Cortex of kidney (tissue), 1 donor: ENCODE measurements at places on chromosomes 7 and 10.

DNA sequence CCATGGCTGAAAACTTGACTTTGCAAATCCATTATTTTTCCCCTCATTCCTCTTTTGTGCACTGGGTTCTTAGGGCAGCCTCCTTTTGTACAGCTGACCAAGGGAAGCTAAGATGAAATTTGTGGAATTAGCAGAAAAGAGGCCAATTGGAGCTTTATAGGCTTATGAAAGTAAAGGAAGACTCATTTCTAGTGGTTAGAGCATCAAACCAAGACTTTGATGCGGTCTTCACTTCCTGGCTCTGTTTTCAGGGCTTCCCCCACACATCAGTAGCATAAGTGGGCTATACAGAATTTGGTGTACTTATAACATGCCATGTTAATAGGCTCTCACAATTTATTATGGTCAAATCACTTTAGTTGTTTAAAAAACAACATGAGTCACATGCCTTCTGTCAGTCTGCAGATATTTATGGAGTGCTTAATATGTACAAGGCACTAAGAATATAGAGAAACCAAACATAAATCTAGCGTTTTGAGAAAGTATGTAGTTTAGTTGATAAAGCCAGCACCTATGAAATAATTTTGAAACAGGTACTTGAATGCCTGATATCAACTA is 5.7 kb downstream of the AUTS2 start:
- DNase-seq, result no peak

- DNase-seq, result no peak
Measured at GRCh38 chr10:73480158-73480557, 15.7 kb downstream of the PPP3CB start.

DNA sequence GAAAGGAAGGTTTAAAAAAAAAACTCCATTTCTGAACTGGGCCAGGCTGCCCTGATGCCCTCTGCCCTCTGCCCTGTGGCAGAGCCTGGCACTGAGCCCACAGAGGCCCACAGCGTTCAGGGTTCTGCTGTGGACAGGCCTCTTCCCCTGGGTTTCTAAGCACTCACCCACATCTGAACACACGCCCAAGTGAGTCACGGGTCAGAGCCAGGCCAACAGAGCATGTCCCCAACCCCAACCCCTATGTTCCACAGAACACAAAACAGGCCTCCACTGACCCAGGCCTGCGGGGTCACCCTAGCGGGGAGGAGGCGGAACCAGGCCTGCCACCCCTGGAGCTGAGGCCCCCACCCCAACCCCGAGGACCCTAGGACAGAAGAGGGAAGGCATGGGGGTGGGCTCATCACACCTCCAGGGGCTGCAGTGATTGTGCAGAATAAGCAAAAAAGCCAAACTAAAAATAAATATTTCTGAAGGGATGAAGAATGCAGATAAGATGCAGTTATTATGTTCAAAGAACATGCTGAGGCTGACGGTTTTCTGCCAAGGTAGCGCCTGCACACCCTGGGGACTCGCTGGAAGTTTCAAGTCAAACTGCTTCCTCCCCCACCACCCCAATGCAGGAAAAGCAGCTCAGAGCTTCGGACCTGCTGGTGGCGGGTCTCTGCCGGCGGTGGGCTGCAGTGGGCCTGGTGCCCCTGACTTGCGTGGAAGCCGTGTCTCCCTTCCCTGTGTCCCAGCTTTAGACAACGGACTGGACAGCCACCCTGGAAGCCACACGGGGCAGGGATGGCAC is 5.4 kb downstream of the WDR86 start:
- DNase-seq, result no peak

- DNase-seq, result no peak
Measured at GRCh38 chr7:26153823-26154783, 2.1 kb downstream of the NFE2L3 start.

- no peak for DNase-seq
Measured at GRCh38 chr10:110644598-110645462, 694 bp downstream of the RBM20 start.

DNA sequence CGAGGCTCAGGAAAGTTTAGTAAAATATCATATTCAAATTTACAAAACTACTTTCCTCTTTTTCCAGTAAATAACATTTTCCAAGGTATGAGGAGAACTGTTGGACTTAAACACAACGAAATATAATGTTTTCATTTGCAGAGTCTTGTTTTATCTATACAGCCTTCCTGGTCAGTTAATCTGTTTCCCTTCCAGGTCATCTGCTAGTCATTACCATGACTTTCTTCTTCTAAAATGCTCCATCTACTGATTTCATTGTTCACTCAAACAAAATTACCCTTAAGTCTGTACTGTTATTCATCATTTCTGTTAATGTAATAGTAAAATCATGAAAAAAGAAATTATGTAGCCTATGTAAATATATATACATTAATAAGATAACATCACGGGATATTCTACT is 69.8 kb downstream of the GNAI1 start:
- no peak for DNase-seq

GRCh38 chr7:28560767-28561166 is 148.4 kb downstream of the CREB5 start:
- no peak for DNase-seq

DNA sequence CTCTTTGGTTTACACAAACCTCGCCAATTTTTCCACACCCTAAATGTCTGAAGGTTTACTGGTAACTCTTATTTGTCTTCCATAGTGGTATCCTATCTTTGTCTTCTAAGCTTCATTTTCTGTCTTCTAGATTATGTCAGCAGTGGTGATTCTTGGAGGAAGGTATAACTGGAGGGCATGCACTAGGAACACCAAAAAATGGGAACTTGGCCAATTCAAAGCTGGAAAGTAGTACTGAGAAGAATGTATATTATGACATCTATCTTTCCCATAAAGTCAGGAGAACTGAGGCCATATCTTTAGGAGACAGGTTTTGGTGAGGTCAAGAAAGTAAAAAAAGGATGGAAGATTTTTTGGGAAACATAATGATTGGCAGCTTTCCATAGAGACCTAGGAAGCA is 113.3 kb downstream of the CPEB3 start:
- no peak for DNase-seq

DNA sequence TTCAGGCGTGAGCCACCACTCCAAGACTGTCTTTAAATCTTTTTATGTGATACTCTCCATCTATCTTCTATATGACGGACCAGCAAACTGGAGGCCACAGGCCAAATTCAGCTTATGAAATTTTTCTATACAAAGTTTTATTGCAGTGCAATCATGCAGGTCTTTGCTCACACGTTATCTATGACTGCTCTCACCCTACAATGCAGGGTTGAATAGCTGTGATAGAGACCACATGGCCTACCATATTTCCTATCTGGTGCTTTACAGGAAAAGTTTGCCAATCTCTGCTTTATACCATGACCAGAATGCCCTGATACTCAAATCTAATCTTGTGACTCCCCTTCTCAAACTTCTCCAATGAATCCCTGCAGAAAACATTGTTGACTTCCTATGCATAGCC is 89.5 kb upstream of the ACBD5 start:
- DNase-seq, result no peak

GRCh38 chr10:70590655-70591416 is 11.7 kb downstream of the PRF1 start:
- DNase-seq, result no peak

GRCh38 chr7:13911909-13912308 is 77.6 kb downstream of the ETV1 start:
- DNase-seq, result no peak

- no peak for DNase-seq
Measured at GRCh38 chr10:49099046-49099445, 16.3 kb downstream of the VSTM4 start.

- no peak for DNase-seq
Measured at GRCh38 chr10:86056672-86057071, 309.9 kb downstream of the GRID1 start.

DNA sequence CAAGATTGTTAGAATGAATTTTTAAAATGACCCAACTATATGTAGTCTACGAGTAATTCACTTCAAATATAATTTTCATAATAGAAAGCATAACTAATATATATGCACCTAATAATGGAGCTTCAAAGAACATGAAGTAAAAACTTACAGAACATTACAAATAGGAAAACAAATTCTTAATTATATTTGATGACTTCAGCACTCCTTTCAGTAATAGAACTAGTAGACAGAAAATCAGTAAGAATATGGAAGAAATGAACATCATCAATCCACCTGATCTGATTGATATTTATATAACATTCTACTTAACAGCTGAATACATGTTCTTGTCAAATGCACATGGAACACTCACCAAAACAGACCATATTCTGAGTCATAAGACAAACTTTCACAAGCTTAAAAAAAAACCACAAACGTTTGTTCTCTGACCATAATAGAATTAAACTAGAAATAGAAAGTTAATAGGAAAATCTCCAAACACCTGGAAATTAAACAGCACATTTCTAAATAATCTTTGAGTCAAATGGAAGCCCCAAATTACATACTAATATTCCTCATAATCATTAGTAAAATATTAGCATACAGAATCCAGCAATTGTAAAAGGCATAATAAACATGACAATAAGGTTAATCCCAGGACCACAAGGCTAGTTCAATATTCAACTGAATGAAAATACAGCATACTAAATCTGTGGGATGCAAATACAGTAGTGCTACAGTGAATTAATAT is 48.0 kb downstream of the BRAF start:
- DNase-seq, result no peak

GRCh38 chr7:155426543-155427410 is 31.2 kb upstream of the EN2 start:
- DNase-seq, result no peak

DNA sequence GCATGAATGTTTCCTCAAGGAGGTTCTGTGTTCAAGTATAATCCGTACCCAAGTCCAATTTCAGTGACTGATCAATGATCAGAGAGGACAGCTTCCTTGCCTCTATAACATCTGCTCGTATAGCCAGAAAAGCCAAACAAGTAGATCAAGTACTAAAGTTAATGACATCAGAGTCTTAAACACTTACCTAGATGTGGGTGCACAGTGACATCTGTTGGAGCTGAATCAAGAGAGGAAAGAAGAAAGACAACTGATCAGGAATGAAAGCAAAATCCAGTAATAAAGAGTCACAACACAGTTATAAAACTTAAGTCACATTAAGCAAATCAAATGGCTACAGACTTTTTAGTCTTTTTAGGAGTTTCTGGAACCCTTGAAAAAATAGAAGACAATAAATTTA is 236.5 kb downstream of the RELN start:
- DNase-seq, result no peak

DNA sequence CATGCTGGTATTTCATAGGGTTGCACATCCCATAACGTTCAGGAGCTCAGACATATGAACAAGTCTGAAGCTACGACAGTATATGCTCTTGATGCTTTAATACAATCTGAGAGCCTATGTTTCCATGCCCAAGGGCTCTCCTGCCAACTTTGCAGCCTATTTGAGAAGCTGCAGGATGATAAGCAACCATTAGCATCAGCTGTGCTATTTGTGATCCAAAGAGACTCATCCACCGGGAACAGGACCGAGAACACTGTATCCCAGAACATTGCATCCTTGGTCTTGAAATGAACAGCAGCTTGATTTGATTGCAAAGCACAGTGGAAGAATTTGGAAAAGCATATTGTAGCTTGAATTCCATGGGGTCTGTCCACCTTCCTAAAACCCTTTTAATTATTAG is 156.2 kb upstream of the PTER start:
- DNase-seq, result no peak

DNA sequence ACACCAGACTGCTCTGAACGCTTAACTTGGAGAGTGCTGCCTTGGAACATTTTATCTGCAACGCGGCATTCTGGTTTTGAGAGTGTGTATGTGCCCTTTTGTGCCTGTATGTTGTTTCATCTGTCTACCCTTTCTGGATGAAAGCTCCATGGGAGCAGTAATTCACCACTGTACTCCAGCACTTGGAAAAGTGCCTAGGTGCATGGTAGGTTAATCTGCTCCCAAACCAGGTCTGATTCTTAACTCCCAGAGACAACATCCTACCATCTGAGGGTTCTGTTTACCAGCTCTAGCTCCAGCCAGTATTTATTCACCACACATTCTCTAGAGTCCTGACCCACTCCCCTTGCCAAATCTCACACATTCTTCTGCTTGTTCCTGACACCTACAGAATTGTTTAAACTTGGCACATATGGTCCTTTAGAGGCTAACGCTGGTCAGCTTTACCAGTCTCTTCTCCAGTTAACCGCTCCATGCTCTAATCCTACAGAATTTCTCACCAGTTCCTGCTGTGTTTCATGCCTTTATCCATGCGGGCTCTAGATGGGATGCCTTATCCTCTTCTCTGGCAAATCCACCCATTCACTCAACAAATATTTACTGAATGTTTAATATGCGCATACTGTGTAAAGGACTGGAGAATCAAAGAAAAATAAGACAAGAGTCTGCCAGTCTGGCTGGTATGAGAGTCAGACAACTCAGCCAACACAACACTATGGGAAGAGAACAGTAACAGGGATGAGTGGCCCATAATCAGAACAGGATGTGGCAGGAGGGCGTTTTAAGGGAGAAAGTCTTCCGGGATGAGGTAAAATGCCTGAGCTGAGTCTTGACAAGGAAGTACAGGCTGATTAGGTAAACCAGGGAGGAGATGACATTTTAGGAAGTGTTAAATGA is 46.3 kb downstream of the MTPN start:
- DNase-seq, result no peak

DNA sequence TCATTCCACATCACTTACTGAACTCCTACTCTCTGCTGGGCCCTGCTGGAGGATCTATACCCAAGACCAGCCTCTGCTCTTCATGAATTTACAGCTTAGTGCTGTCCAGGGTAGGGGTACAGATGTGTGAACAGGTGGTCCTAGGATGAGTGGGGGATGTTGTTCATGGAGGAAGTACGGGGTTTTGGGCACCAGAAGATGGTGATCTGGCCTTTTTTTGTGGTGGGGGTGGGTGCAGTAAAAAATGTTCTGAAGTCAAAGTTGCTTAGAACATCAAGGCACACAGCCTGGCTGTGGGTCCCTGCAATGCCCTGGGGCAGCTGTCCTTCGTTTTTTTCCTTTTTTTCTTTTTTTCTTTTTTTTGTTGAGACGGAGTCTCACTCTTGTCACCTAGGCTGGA is 34.2 kb upstream of the GNA12 start:
- no peak for DNase-seq

DNA sequence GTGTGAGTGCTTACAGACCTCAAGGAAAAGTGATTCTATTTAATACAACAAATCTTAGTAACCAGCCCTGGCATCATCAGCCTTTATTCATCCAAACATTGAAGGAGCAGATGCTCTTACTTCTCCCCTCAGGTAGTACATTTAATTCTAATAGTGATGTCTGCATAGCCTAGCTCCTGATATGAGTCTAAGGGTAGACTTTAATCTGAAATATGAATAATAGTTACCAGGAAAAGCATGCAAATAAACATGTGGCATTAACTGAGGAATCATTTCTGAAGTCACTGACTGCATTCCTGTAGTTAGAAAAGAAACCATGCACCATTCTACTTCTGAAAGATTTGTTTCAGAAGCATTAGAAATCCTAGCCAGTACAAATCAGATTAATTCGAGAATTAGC is 25.7 kb upstream of the LMBR1 start:
- DNase-seq, result no peak

- DNase-seq, result no peak
Measured at GRCh38 chr10:6220418-6221191, 17.9 kb downstream of the PFKFB3 start.

GRCh38 chr10:95445223-95445836 is 115.8 kb downstream of the SORBS1 start:
- DNase-seq, result no peak

GRCh38 chr10:78785066-78785465 is 283.7 kb upstream of the ZMIZ1 start:
- DNase-seq, result no peak

- DNase-seq, result no peak
Measured at GRCh38 chr7:101085162-101085964, at the start of gene TRIM56. TRIM56 (plus strand) TSS chr7:101085481; CDS start chr7:101087313, 1,832 bp downstream.

GRCh38 chr7:15352421-15353206 is 209.2 kb downstream of the AGMO start:
- DNase-seq, result no peak

GRCh38 chr7:96562458-96562857 is 147.2 kb downstream of the SEM1 start:
- DNase-seq, result no peak
